ENCODE measurements at places on chromosomes 5 and 9.
A peak's percentile ranks its signal among the peaks of the same experiment; 100 is the strongest.

- DNase-seq, result no peak
These were observed 256.1 kb upstream of the SMARCA2 start for GRCh38 chr9:1759009-1759408.

- DNase-seq, result peak; percentile 82
These were observed 5.9 kb downstream of the FAM78A start for GRCh38 chr9:131270171-131271015.

DNA sequence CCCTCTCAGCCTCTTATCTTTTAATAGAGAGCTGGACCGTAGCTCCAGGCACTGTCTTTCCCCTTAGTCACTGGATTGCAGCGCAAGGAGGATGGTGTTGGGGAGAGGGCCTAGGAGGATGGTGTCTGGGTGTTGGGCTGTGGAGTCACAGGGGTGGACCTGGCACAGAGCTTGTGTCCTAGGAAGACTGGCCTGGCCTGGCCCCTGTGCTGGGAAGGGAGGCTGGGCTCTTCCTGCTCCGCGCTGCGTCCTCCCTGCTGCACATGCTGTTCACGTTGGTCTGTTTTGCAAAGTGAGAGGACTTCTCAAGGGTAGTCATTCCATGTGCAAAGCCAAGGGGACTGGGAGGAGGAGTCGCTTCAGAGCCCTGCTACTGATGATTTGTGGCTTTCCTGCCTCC, 123.9 kb downstream of the EHMT1 start:
- no peak for DNase-seq

- DNase-seq, result no peak
These were observed 326.8 kb upstream of the SGCD start for GRCh38 chr5:156000115-156000514.

DNA sequence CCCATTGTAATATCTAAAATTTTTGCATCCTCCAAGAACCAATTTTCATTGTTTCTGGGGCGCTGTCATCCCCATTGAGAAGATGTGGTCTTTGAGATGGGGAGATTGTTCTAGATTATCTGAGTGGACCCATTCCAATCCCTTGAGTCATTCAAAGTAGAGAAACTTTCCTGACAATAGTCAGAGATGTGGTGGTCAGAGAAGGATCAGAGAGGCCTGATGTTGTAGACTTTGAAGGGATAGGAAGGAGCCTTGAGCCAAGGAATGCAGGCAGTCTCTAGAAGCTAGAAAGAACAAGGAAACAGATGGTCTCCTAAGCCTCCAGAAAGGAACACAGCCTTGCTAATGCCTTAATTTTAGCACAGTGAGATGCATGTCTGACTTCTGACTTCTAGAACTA, 80.4 kb downstream of the TEK start:
- no peak for DNase-seq

Measured in activated CD8-positive, alpha-beta memory T cell treated with anti-CD3 and anti-CD28 coated beads for 24 hours (primary cell).